T-helper 9 cell (primary cell): ENCODE measurements at places on chromosomes 7 and 10.

DNA sequence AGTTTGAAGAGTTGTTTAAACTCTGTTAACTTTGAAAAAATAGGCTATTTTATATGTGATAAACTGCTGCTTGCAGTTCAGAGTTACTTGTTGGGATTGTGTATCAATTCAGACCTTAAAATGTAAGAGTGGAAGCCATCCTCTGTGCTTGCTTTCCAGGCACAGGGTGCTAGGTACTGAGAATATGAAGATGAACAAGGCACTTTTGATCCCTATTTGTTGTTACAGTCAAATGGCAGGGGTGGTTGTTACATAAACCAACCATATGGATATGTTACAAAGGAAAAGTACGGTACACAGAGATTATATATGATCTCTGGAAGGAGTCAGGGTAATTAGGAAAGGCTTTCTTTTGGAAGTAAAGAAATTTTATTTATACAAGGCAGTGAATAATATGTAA lies 63.8 kb downstream of the REEP3 start:
- DNase-seq = no peak

DNA sequence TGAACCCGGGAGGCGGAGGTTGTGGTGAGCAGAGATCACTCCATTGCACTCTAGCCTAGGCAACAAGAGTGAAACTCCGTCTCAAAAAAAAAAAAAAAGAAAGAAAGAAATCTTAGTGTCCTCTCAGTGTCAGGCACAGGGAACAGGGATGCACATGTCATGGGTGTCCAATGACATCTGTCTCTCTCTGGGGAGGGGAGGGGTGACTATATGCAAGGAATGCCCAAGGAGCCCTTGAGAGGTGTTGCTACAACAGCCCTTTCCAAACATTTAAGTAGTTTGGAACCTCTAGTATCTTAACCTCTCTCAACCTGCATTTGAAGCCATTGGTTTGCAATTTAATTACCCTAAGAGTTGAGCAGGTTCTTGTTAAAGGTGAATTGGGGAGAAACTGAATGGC lies 28.9 kb downstream of the PDLIM1 start:
- no peak for DNase-seq

- peak; percentile 64 for DNase-seq
Measured at GRCh38 chr10:73991884-73992245, 6.1 kb upstream of the VCL start.

GRCh38 chr7:140435252-140435895 lies 31.5 kb downstream of the RAB19 start:
- DNase-seq = no peak

- no peak for DNase-seq
Measured at GRCh38 chr10:26451903-26452302, 13.8 kb downstream of the APBB1IP start.

- DNase-seq = no peak
Measured at GRCh38 chr10:119807960-119808697, 64.5 kb downstream of the MCMBP start.
